SJSA1 (cell line): ENCODE measurements at places on chromosomes 2 and 18.
A peak's percentile ranks its signal among the peaks of the same experiment; 100 is the strongest.

- H3K27me3 ChIP-seq = no peaks in the 10 kb centered on the region
- no peak overlapping the region for H3K4me3 ChIP-seq
- DNase-seq = no peak
- no peak overlapping the region for H3K27ac ChIP-seq
- no peaks in the 10 kb centered on the region for H3K36me3 ChIP-seq
Measured at GRCh38 chr2:112159454-112159921, 21.3 kb downstream of the FBLN7 start.

DNA sequence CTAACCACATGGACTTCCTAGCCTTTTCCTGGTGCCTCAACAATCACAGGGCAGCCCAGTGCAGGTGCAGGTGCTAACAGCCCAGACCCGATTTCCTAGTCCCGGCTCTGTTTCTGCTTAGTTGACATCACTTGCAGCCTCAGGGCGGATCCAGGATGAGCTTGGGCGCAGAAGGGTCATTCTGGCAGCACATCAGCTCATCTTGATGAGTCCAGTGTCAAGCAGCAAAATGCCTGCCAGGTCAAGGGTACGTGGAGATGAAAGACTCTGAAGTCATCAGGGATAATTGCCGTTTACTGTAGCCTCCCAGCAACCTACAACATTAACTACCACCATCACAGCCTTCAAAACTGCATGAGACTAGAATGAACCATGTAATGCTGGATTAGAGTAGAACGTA lies 39.4 kb upstream of the EFHD1 start:
- H3K4me1 ChIP-seq = no peaks in the 10 kb centered on the region
- no peak overlapping the region for H3K4me3 ChIP-seq
- H3K27ac ChIP-seq = no peak overlapping the region
- no peaks in the 10 kb centered on the region for H3K27me3 ChIP-seq

- H3K4me1 ChIP-seq = no peaks in the 10 kb centered on the region
- DNase-seq = no peak
- no peak overlapping the region for H3K4me3 ChIP-seq
- H3K27me3 ChIP-seq = no peaks in the 10 kb centered on the region
Measured at GRCh38 chr2:98552499-98553179, 55.7 kb downstream of the COA5 start.

- H3K4me1 ChIP-seq = no peaks in the 10 kb centered on the region
- H3K27me3 ChIP-seq = peaks cover 16% of the 10 kb centered on the region
- no peak overlapping the region for H3K27ac ChIP-seq
- H3K36me3 ChIP-seq = no peaks in the 10 kb centered on the region
- no peak for DNase-seq
- no peak overlapping the region for H3K4me3 ChIP-seq
Measured at GRCh38 chr2:552906-553305, 124.3 kb downstream of the TMEM18 start.

DNA sequence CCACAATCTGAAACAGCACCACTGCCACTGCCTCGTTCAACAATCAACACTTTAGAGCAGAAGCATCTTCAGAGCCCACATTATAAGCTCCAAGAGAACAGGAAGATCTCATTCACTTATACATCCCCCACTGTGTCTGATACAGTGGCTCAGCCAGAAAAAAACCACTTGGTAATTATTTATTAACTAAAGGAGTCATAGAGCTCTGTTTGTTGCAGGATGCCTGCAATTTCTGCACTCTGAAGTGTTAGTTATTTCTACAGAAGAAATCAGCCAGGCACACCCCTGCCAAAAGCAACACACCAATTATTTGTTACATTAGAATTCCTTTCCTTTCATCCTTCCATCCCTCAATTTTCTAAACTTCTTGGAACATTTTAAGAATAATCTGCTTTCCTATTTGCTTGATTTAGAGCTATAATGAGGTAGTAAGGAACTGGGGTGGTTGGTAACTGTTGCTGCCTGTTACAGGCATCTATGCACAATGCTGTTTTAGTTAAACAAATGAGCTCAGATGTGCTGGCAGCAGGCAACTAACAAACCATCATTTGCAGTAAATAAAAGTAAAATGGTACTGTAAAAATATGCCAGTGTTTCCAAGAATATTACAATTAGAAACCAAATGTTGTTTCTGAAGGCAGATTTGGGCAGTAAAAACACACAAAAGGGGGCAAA lies 59.9 kb downstream of the DYM start:
- no peak overlapping the region for H3K4me3 ChIP-seq

DNA sequence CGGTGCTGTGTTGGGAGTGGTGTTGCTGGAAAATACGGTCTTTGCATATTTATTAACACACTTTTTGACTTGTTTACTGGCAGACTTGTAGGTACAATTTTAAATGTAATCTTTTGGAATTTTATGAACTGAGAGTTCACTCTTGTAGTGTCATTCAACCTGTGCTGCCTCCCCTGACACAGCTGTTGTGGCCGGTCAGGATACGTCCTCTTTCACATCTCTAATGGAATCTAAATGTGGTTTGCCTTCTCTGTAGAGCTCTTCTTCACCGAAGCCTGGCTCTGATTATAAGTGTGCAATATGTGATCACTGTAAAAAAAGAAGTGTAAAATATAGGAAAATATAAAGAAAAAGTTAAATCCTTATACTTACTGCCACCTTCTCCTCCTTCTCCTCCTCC lies 94.7 kb downstream of the MAP4K4 start:
- H3K27ac ChIP-seq = no peak overlapping the region
- DNase-seq = no peak
- peaks cover 2% of the 10 kb centered on the region; the same call in 1 of the 2 replicates for H3K4me1 ChIP-seq
- peaks cover 24% of the 10 kb centered on the region for H3K36me3 ChIP-seq
- no peaks in the 10 kb centered on the region for H3K27me3 ChIP-seq

GRCh38 chr2:197641666-197642065 lies 33.7 kb downstream of the RFTN2 start:
- H3K36me3 ChIP-seq = no peaks in the 10 kb centered on the region
- H3K27ac ChIP-seq = no peak overlapping the region
- no peaks in the 10 kb centered on the region for H3K4me1 ChIP-seq
- DNase-seq = no peak
- H3K4me3 ChIP-seq = no peak overlapping the region

DNA sequence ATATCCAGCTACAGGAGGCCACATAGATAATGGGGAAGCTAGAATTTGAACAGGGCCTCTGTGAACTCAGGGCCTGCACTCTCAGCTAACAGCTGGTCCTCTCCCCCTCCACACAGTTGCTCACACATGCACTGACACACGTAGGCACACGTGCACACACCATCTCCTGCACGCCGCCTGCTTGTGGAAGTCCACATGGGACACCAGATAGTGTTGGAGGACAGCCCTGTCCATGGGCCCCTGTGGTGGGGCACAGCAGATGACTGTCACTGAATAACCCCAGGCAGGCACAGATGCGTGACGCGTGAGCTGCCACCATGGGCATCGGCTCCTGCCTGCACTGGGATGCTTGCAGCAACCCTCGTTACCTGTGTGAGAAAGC lies 52.9 kb downstream of the ADI1 start:
- H3K27ac ChIP-seq = peak overlapping the region; percentile 92
- DNase-seq = no peak
- peaks cover 44% of the 10 kb centered on the region for H3K4me1 ChIP-seq
- H3K27me3 ChIP-seq = no peaks in the 10 kb centered on the region
- peaks cover 51% of the 10 kb centered on the region for H3K36me3 ChIP-seq

- H3K36me3 ChIP-seq = no peaks in the 10 kb centered on the region
- H3K27me3 ChIP-seq = no peaks in the 10 kb centered on the region; the same call in 1 of the 2 replicates
- H3K4me3 ChIP-seq = no peak overlapping the region
- no peaks in the 10 kb centered on the region for H3K4me1 ChIP-seq
- no peak overlapping the region for H3K27ac ChIP-seq
- DNase-seq = no peak
Measured at GRCh38 chr18:43031169-43031568, 84.3 kb downstream of the RIT2 start.

DNA sequence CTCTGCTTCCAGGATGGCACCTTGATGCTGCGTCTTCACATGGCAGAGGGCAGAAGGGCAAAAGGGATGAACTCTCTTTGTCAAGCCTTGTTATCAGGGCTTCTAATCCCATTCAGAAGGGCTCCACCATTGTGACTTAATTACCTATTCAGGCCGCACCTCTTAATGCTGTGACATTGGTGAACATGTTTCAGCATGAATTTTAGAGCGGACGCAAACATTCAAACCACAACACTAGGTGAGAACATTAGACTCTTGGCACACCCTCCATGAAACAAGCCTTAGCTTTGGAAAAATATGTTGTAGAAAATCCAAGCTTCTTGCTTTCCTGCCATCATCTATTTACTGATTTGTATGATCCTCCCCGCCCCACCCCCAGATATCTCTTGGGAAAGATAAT lies 17.9 kb downstream of the DAW1 start:
- no peaks in the 10 kb centered on the region for H3K36me3 ChIP-seq
- no peak for DNase-seq
- H3K27me3 ChIP-seq = no peaks in the 10 kb centered on the region
- H3K27ac ChIP-seq = no peak overlapping the region
- no peaks in the 10 kb centered on the region for H3K4me1 ChIP-seq

DNA sequence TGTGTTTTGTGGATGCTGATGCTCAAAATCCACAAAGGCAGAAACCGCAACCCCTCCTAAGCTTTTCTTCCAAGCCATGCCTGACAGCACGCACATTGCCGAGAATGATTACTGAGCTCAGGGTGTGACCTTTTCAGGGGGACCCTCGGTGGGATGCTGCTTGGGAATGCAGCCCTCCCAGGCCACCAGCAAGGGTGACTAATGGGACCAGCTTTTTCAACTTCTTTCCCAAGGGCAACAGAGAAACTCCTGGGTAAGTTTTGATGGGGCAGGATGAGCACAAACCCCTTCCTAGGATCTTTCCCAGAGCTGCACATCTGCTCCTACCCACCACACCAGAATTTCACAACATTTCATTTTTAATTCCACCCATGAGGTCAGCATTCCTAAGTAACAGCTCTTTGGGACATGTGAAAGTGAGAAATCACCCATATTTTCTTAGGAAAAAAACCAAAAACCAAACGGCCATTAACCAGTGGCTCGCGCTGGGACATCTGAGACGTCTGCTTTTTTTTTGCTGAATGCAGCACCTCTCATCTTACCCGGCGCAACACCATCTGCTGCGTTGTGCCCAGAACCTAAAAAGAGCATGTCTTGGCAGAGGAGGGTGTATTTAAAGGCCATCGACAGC lies 119.0 kb downstream of the ARL4C start:
- H3K36me3 ChIP-seq = no peaks in the 10 kb centered on the region
- no peaks in the 10 kb centered on the region for H3K27me3 ChIP-seq
- H3K4me3 ChIP-seq = 0 out of 2 replicates have a peak overlapping the region, but pooled peaks have one; percentile 5
- H3K4me1 ChIP-seq = peaks cover 16% of the 10 kb centered on the region
- peak; percentile 74 for DNase-seq
- peak overlapping the region; percentile 83 for H3K27ac ChIP-seq

- peak overlapping the region; percentile 96 for H3K27ac ChIP-seq
- peak; percentile 65 for DNase-seq
- peaks cover 32% of the 10 kb centered on the region for H3K4me1 ChIP-seq
- H3K4me3 ChIP-seq = peak overlapping the region; percentile 59
Measured at GRCh38 chr2:20050646-20051531, 539 bp downstream of the LAPTM4A start.

DNA sequence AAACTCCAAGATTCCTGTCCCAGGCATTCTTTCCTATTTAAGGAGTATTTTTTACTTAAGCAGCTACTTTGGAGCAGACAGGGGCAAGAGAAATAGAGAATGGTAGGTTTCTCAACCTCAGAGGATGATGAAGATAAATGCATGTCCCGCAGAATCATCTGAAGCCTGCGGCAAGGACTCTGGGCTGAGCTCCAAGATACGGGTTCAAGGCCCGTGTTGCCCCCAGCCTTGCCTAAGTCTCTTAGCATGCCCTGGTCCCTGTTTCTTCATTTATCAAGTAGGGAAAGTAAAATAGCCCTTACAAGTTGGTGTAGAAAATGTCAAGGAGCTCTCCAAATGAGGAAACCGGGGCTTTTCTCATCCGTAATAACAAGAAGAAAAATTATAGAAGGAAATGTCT lies 214.0 kb downstream of the KLHL29 start:
- H3K4me3 ChIP-seq = no peak overlapping the region
- no peaks in the 10 kb centered on the region for H3K27me3 ChIP-seq
- no peak overlapping the region for H3K27ac ChIP-seq
- no peaks in the 10 kb centered on the region for H3K36me3 ChIP-seq
- DNase-seq = no peak

GRCh38 chr18:45775241-45775676 lies 50.2 kb upstream of the SIGLEC15 start:
- H3K4me1 ChIP-seq = peaks cover 62% of the 10 kb centered on the region
- no peaks in the 10 kb centered on the region for H3K27me3 ChIP-seq
- peak overlapping the region; percentile 56; the same call in 1 of the 2 replicates for H3K27ac ChIP-seq
- no peak for DNase-seq
- no peak overlapping the region for H3K4me3 ChIP-seq

DNA sequence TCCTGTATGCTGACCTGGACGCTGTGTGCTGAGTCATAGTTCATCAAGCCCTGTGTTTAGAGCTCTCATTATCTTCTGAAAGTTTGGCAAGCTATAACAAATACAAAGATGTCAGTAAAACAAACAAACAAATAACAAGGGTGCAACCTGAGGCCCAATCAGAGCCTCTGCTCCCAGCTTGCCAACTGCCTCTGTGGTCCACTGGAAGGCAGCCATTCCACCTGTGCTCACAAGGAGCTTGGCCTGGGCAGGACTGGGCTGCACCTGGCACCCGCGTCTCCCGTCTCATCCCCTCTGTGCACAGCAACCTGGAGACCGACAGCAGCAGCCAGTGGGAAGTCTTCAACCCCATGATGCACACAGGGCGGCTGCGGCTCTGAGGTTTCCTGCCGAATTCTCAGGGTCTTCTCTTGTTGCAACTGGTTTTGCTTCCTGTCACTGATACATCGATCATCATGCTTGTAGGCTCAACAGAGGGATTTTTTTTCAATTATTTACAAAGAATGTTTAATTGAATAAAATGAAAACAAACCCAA lies 97.8 kb downstream of the TMEM18 start:
- H3K27me3 ChIP-seq = 0 out of 2 replicates have a peak, but pooled peaks cover 3% of the 10 kb centered on the region
- H3K27ac ChIP-seq = no peak overlapping the region
- no peak overlapping the region for H3K4me3 ChIP-seq
- H3K4me1 ChIP-seq = no peaks in the 10 kb centered on the region

DNA sequence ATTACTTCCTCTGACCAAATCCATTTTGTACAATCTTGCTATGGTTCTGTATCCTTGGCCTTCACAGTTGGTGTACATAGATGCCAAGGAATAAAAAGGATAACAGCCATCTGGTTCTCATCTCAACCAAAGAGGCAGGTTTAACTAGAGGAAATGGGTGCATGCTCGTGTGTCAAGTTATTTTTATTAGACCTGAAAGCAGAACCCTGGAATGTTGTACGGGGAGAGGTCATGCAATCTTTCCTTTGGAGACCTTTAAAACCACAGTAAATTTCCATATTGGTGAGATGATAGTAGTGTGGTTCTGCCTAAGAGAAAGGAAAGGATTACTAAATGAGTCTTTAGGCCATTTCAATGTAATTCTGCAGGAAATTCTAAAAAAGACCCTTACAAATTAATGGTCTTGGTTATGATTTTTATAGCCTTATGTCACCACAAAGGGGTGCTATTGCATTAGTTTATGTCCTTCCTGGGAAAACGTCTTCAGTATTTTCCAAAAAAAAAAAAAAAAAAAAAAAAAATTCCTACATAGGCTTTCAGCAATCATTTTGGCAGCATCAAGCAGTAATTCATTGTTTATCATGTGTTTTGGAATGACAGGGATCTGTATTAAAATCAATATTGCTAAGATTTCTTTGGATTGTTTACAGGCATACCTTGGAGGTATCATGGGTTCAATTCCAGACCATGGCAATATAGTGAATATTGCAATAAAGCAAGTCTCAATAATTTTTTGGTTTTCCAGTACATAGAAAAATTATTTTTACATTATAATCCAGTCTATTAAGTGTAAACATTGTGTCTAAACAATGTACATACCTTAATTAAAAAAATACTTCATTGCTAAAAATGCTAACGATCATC lies 270.8 kb downstream of the NYAP2 start:
- DNase-seq = peak; percentile 48
- no peak overlapping the region for H3K4me3 ChIP-seq
- no peaks in the 10 kb centered on the region for H3K27me3 ChIP-seq
- H3K27ac ChIP-seq = no peak overlapping the region
